ENCODE measurements at places on chromosomes 1 and 21. TPM values are rescaled to one million over a fixed set of nuclear protein-coding genes. Genes with fewer than 3 reads are reported as not detected.

ILDR2 gene
- total RNA-seq = 6.6 TPM

LAMC1 gene
- 0.42 TPM for total RNA-seq

UBE2J2 gene
- 70.6 TPM for total RNA-seq

GRCh38 chr1:95181096-95181495 lies 52.9 kb upstream of the RWDD3 start:
- no peak for DNase-seq

GRCh38 chr21:42782723-42783242 lies 96.6 kb downstream of the WDR4 start:
- DNase-seq = no peak

DNA sequence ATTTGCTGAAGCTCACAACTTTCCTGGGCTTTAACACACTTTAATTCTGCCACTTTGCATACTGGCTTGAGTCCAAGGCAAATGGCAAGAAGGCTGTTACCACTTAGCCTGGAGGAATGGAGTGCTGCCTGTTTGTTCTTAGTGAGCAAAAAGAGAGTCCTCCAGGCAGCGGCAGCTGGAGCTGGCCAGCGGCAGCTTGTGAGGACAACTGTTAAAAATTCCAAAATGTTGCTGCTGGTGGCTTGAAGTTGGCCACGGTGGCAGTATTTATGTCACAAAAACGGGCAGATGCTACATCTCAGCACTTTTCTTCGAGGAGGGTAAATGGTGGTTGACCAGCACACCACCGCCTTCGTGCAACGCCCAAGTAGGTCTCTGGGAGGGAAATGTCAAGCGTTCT lies 27.3 kb downstream of the STPG1 start:
- no peak for DNase-seq

GRCh38 chr21:44849616-44850130 lies 23.8 kb downstream of the PTTG1IP start:
- DNase-seq = no peak

DNA sequence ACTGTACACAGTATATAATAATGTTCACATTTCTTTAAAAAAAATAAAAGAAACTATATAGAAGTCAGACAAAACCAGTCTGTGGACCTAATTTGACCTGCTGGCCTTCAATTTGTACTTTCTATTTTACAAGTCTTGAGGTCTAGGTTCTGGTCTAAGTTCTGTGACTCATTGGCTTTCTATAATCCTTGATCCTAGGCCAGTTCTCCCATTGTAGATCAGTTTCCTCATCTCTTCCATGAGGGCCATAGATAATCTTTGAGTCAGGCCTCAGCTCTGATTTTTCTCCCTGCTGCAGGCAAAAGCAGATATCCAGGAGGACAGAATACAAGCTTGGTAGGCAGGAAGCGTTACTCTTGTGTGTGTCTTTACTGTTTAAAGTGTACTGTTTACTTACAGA lies 603.7 kb upstream of the CAMK1G start:
- DNase-seq = no peak

GRCh38 chr1:14866911-14867612 lies 268.6 kb downstream of the KAZN start:
- no peak for DNase-seq

- DNase-seq = no peak
Observed at GRCh38 chr1:38142606-38143005, 96.0 kb upstream of the POU3F1 start.

- no peak for DNase-seq
Observed at GRCh38 chr1:209929751-209930150, 8.3 kb upstream of the SYT14 start.

- DNase-seq = no peak
Observed at GRCh38 chr1:183301239-183301638, 115.2 kb downstream of the LAMC2 start.

DNA sequence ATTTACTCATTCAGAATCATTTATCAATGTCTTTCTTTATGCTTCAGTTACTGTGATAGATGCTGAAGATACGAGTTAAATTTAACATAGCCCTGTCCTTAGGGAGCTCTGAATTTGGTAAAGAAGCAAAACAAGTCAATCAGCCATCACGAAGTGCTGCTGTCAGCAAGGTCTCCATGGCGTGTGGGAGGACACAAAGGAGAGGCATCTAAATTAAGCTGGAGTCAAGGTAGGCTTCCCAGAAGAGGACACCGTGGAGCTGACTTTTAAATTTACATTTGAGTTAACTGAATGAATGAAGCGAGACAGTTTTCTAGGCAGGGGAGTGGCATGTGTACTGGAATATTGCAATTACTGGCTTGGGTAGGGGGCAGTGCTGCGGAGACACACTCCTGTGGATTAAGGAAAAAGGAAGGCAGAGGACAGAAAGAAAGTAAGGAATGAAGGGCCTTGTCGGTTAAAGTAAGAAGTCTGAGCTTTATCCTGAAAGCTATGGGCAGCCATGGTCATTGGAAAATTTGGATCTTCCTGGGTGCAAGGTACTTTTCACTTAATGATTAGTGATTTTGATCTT lies 41.3 kb upstream of the C1orf87 start:
- no peak for DNase-seq

GRCh38 chr1:199684686-199685273 lies 342.7 kb upstream of the NR5A2 start:
- peak; percentile 1 for DNase-seq

DNA sequence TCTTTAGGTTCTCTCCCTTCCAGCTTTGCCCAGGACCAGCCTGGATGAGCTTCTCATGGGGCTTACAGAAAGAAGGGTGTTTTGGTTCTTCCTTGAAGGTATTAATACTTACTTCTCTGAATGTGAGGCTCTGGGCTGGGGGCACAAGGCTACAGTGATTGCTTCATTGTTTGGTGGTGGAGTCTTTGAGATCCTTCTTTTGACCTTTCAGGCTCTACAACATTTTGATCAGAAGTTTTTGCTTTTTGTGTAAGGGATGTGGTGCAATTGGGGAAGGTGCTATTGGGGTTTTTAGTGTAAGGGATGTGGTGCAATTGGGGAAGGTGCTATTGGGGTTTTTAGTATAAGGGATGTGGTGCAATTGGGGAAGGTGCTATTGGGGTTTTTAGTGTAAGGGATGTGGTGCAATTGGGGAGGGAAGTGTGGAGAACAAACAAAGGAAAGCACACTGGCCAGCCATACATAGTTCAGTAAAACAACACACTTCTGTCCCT lies 103.6 kb upstream of the IVNS1ABP start:
- DNase-seq = no peak

GRCh38 chr1:224734261-224734935 lies 118.3 kb downstream of the CNIH3 start:
- DNase-seq = no peak

Measured in activated naive CD8-positive, alpha-beta T cell treated with anti-CD3 and anti-CD28 coated beads for 36 hours (primary cell).